CD4-positive, alpha-beta T cell treated with Interleukin-2 at 100 ng/mL for 4 hours (primary cell): ENCODE measurements at places on chromosomes 6 and 20.

DNA sequence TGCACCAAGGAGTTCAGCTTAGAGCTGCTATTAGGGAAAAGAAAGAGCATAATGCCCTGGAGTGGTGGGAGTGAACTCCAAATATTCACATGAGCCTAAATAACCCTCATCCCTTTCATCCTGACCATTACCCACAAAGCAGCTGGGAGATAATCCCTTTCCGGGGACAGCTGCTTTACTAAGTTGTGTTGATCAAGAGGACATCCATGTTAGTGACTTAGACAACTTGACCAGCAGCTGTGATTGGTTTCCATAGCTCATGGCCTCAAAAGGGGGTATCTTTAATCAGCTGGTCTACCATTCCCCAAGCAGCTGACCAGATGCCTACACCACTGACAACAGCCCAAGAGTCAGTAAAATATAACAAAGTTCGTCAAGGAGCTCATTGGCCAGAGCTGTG, 75.8 kb upstream of the LY86 start:
- no peak for DNase-seq

DNA sequence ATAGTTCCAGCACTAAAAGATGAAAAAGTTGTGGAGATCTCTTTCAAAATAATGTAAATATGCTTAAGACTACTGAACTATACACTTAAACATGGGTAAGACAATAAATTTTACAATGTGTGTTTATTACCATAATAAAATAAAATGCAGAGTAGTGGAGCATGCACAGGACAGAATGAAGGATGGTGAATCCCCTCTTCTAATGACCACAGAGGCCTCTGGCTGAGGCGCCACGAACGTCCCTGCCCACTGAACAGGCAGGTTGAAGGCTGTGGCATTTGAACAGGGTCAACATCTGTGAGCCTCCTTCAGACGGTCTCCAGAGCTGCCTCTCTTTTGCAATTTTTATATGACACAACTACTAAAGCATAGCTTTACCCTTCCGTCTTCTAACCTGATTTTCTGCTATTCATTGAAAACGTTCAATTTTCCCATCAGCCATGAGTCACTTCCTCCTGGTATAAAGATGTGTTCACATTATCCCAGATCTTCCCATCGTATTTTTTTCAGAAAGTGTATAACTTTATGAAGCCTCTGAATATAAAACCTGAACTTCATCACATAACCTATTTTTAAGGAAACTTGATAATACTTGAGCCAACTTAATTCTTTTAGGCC, 37.8 kb downstream of the ADGRF4 start:
- DNase-seq = no peak

DNA sequence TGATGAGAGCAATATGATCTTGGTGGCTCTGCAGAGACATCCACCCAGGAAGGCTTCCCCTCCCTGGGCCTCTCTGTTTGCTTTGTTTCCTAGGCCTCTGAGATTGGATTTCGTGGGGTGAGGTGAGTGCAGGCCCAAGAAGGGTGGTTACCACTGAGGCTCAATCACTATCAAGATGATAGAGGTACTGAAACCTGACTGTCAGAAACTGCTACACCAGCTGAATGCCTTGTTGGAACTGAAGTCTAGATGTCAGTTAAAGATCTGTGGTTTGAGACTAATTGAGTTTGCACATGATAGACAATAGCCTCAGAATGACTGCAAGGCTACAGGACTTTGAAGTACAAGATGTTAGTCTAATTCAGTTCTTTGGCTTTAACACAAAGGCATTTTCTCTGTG, 15.2 kb downstream of the VNN1 start:
- DNase-seq = no peak

GRCh38 chr6:16533721-16534136, 227.5 kb downstream of the ATXN1 start:
- DNase-seq = no peak
